Activated T-cell treated with anti-CD3 and anti-CD28 coated beads, Interleukin-2, amount 50 U/mL, for 72 hours (primary cell): ENCODE measurements at places on chromosomes 2 and 18.
A peak's percentile ranks its signal among the peaks of the same experiment; 100 is the strongest.

DNA sequence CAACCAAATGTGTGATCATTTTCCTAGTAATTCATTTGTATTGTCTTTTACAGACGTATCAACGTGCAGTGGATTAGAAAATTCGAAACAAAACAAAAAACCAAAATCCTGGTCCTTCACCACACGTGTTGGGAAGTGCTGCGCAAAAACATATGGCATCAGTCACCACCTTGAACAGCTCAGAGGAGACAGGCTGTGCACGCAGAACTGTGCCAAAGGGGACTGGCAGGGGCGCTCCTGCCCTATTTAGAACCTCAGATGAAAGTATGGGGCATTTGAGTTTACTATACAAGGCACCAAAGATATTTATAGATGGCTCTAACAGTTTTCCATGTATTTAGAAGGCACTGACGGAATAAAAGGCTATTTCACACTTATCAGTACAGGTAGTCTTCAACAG lies 42.3 kb downstream of the NOL10 start:
- DNase-seq, result no peak

DNA sequence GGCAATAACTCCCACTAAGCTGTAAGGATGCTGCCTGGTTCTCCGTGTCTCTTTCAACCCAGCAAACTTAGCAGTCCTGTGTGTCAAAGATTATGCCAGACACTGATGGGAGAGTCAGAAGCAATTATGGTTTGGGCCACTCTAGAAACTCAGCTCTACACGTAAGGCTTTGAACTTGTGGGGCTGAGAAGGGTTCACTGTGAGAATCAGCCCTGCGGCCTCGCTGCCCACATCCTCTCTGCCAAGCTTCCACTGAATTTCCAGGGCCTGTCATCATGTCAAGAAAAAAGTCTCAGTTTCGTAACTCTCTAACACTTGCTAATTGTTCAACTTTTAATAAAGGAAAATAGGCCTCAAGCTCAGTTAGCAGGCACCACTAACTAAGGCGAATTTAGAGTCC lies 308.8 kb upstream of the LYPD1 start:
- DNase-seq, result no peak

DNA sequence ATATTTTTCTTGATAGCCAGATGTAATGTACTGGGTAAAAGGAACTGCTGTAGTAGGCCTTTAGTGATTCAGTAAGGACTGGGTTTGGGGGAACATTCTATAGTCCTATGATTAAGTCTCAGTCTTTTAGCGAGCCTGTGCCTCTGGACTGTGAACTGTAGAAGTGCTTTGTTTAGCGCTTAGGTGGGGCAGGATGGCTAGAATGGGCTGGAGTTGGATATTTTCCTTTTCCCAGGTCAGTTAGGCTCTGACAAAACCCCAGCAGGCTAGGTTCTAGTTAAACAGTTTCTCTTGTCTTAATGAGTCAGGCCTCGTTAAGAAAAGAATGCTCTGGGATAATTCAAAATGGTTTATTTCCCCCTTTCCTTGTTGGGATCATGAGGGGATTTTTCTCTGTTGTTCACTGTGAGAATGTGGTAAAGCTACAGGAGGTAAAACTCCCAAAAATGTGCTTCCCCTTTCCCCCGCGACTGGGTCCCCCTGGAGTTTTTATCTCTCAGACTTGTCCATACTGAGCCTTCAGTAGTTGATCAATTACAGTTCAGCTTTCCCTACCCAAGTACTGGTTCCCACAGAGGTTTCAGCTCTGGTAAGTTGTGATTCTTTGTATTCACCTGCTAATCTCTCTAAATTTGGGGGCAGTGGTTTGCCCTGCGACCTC lies 31.5 kb downstream of the EHBP1 start:
- no peak for DNase-seq

DNA sequence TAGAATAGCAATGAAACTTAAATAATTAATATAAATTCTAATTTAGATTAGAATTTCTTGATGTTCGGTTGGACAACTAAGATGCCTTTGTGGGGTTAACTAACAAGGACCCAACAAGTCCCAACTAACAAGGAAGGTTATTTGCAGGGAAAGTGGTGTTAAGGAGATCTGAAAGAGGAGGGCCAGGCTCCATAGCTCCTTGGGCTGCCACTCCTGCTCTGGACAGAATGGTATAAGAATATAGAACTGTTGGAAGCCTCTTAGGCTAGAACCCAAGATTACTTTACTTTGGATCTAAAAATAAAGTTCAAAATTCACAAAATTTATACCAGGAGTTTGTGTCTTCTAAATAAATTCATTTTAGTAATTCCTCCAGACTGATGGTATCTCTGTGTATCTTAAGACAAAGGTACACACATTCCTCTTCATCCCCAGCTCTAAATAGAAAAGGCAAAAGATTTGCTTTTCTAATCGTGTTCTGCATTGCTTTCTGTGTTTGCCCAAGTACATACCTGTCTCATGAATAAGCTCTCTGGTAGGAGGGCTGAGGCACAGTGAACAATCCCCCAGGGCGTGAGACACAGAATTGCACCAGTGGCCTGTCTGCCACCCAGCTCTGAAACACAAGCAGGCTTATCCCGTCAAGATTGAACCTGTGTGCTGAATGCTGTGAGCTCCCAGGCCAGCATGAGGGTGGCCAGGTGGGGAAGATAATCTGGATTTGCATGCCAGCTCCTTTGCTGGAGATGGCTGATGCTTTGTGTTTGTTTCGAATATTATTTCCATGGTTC lies 176.0 kb downstream of the ACKR3 start:
- no peak for DNase-seq

- no peak for DNase-seq
These were observed 7.8 kb downstream of the RBM44 start for GRCh38 chr2:237806334-237806733.

GRCh38 chr2:197461057-197461456 lies 7.7 kb downstream of the COQ10B start:
- DNase-seq, result no peak

DNA sequence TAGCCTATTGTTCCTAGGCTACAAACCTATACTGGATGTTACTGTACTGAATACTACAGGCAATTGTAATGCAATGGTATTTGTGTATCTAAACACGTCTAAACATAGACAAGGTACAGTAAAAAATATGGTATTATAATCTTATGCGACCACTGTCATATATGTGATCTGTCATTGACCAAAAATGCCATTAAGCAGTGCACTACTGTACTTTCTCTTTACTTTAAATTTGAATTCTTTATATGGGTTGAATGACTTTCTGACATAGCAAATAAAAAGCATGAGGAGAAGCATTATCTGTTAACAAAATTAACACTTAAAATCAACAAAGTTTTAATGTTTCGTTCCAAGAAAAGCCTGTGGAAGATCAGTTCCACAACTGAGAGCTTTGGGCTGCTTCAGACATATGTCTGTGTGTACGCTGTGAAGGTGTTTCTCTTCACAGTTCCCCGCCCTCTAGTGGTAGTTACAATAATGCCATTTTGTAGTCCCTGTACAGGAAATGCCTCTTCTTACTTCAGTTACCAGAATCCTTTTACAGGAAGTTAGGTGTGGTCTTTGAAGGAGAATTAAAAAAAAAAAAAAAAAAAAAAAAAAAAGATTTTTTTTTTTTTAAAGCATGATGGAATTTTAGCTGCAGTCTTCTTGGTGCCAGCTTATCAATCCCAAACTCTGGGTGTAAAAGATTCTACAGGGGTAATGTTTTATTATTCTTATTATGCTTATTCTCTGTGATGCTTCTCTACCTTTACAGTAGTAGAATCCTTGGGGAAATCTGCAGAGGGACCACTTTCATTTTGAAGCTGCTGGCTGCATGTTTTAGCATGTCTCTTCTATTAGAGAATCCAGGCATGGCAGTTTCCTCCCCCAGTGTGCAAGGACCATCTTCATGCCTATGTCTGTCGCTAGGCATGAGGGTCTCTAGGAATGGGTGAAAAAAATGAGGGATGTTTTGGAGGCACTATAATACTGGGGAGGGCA lies 54.5 kb downstream of the SCN2A start:
- DNase-seq, result peak; percentile 53

GRCh38 chr2:27823569-27823968 lies 52.0 kb downstream of the MRPL33 start:
- no peak for DNase-seq

GRCh38 chr2:11129598-11130449 lies 25.4 kb upstream of the SLC66A3 start:
- peak; percentile 85 for DNase-seq

DNA sequence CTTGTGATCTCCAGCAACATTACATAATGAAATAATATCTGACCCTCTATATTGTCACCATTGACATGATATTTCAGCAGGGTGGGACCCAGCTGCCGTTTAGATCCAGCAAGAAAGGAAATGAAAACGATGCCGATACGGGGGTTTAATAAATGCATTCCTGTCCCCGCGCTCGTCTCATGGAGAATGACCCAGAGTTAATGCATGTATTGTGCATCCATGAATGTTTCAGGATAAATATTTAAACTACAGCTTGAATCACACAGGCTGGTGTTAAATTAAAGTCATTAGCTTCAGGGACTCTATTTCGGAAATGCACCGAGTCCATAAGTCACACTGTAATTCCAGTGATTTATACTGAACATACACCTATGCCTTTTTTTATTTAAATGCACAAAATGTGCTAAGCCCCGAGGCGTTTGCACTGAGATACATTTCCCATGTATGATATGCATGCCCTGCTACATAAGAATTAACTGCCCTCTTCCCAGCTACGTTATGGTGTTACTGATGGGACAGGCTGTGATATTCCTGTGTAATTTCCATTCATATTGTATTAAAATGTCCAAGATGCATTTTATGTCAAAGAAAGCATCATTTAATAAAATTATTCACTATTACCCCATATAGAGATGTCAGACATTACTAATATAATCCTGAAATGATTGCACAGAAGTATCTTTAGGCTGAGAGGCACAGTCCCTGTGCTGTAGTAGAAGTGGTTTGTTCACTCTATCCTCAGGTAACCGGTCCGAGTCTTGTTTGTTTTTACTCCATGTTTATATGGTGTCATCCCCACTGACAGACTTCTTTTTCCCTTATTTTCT lies 109.3 kb upstream of the ZNF516 start:
- DNase-seq, result no peak

GRCh38 chr2:10764896-10765295 lies 43.5 kb downstream of the ATP6V1C2 start:
- DNase-seq, result no peak

- no peak for DNase-seq
These were observed 93.0 kb downstream of the DPP4 start for GRCh38 chr2:161980976-161981375.

- DNase-seq, result peak; percentile 20
These were observed 63.0 kb upstream of the MSH2 start for GRCh38 chr2:47339745-47340541.

- DNase-seq, result no peak
These were observed 58.6 kb downstream of the ZEB2 start for GRCh38 chr2:144461308-144461766.

DNA sequence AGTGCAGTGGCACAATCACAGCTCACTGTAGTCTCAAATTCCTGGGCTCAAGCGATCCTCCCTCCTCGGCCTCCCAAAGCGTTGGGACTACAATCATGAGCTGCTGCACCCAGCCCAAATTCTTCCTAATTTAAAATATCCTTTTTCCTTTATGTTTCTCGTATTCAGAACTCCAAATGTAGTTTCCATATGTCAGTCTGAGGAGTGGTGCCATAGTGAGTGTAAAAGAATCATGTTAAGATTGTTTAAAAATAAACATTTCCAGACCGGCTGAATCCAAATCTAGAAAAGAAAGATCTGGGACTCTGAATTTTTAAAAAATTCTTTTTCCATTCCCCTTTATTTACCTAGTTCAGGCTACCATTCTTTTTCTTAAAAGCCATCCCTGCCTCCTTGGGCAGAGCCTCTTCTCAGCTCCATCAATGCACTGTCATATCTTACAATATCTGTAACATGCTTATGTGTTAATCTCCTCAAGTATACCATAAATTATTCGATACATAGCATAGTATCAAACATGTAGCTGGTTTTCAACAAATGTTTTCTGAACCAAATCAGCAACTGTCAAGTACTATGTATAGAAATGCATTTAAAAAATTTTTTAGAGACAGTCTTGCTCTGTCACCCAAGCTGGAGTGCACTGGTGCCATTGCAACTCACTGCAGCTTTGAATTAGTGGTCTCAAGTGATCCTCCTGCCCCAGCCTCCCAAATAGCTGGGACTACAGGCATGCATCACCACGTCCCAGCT lies 31.3 kb downstream of the PTPN2 start:
- DNase-seq, result no peak

DNA sequence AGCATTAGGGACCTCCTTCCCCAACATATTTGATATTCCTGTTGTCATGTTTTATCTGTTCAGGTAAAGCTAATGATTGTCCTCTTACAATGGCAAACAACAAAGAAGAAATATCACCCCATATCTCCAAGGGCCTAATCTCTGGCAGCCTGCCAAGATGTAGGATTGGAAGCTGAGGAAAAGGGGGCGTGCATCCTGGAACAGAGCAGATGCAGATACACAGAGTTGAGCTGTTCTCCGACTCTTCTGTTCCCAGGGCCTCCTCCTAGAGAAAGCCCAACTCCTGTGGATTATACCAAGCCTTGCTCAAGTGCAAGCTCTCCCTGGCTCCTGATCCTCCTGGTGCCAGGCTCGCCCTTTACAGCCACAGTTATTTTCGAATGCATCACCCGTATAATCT lies 35.2 kb upstream of the CD207 start:
- DNase-seq, result no peak

GRCh38 chr2:26922405-26923188 lies 47.8 kb upstream of the MAPRE3 start:
- peak; percentile 35 for DNase-seq

DNA sequence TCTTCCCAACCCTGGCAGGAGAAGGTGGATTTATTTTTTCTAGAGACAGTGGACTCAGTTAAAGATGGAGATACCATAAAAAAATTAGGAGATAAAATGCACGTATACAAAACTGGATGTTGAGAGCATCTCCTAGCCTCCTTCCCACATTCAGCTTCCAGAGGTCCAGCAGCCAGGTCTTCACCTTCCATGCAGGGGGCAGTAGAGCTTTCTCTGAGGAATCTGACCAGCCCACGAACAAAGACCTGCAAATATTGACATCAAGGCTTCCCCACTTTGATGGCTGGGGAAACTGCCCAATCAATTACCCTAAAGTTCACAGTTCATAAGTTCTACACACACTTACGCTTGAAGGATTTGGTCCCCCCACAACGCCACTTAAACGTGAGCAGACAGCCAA lies 24.5 kb downstream of the AQP4 start:
- DNase-seq, result no peak

DNA sequence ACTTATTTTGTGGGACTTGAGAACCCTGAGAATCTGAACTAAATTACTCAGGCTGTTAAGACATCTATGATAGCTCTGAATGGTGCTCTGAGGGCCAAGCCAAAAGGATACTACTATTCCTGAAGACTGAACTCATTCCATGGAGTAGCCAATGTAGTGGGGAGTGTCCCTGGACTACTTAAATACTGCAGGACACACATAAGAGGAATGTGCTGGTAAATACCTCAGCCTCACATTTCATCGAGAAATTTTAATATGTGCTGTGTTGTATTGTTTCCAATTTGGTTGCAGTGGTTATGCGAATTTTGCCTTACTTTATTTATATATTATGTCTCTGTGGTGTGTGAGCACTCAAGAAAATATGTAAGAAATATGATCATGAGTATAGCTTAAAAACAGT lies 264.4 kb upstream of the FIGN start:
- no peak for DNase-seq

- DNase-seq, result no peak
These were observed 389.7 kb upstream of the ATP5MC3 start for GRCh38 chr2:175571078-175571653.

- no peak for DNase-seq
These were observed 367 bp downstream of the FBXO48 start for GRCh38 chr2:68466778-68467076.
